ENCODE measurements at places on chromosomes 3 and 15.

DNA sequence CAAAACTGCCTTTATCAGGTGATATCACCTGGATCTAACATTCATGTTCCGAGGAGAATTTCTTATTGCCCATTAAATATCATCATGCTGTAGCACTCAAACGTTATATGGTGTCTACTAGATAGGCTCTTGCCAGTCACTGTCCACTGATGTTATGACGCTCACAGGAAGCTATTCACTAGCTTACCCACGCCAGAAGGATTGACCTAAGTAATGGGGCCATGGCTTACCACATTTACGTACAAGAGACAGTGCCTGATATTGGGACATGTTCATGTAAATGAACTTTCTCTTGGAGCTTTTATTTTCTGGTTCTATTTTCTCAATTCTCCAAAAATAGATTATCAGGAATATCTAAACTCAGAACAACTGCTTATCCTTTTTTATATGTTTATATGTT is 91.7 kb upstream of the NAALADL2 start:
- DNase-seq = no peak

DNA sequence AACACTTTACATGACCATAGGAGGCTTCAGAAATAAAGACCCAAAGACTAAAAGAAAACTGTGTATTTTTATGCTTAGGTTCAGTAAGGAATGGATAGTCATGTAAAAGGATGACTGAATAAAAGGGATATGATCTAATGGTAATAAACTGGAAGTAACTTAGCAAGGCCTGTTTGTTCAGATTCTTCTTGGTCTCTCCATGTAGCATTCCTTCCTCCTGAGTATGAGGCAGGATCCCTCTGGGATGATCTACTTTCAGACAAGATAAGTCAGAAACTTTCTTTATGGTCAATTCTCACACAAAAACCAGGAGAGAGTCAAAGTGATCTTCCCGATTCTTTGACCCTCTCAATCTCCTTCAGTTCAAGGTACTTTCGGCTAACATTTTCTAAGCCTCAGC is 340.8 kb upstream of the DCBLD2 start:
- DNase-seq = no peak

GRCh38 chr3:16456784-16457415 is 56.6 kb downstream of the RFTN1 start:
- no peak for DNase-seq

- DNase-seq = no peak
Observed at GRCh38 chr3:132253262-132253878, 63.8 kb upstream of the ACP3 start.

- DNase-seq = no peak
Observed at GRCh38 chr3:171213178-171213577, 186.7 kb upstream of the SLC2A2 start.

DNA sequence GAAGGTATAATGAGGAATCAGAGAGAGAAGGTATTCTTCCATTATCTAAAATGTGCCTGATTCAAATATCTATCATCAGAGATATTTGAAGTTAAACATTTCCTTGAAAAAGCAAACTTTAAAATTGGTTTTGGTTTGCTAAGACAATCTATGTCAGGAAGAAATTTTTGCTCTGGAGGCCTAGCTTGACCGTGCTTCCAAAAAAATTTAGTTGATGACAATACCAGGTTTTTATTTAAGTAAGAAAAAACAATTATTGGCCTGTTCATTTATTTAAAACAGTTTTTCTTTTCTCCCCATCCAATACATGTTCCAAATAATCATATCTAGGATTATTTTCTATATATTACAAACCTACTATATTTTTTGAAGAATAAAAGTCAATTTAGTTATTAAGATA is 75.3 kb downstream of the OTOL1 start:
- no peak for DNase-seq

DNA sequence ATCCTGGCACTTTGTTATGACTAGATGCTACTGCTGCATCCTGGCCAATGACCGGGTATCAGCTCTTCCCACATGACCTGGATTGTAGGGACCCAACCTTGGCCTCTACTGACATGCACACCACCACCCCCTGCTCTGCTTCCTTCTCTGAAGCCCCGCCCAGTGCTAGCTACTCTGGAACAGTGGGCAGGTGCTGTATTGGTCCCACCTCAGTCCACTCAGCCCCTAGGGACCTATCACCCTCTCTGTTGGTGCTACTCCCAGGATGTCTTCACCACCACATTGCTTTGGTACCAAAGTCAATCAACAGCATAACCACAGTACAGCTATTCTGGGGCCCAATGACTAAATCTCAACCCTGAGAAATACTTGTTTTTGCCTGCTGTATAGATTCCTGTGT is 170.2 kb upstream of the PRICKLE2 start:
- no peak for DNase-seq

- DNase-seq = no peak
Observed at GRCh38 chr3:41698898-41699297, 263.0 kb downstream of the ULK4 start.

- no peak for DNase-seq
Observed at GRCh38 chr15:90563463-90563862, 33.7 kb downstream of the CRTC3 start.

- no peak for DNase-seq
Observed at GRCh38 chr15:93894438-93895036, 336.8 kb upstream of the MCTP2 start.

DNA sequence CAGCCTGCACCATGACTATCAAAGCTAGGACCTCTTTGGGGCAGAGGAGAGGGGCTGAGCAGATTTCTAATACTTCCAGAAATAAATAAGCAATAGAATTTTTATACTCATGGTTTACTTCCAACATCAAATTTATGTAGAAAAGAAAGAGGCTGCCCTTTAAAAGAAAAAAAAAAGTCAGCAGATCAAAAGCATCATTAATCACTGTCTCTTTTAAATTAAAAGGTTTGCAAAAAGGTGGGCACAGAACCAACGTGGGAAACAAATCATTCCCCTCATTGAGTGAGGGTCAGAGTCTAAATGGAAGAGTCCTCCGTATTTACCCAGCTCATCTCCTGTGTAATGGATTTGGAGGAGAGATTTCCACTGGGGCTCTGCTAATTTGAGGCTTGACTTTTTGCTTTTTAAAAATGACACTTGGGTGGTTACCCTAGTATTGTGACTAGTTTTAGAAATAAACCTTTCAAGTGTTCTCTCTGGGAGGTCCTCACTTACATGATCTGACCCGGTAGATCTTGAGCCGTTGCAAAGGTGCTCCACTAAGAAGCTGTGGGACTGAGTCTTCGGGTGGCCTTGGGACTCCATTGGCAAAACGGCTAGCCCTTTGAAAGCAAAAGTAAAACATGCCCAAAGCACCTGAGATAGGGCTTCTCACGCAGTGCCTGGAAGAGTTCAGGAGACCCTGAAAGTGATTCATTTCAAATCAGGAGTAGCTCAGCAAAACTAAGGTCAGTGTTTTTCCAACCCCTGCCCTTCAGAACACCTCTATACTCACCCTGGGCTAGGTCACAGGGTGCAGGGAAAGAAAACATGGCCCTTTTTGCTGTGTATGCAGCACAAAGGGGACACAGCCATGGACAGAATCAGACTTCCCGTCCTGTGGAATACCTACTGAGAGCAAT is 320.9 kb downstream of the FOXP1 start:
- DNase-seq = no peak

GRCh38 chr3:188697127-188697526 is 474.6 kb upstream of the TPRG1 start:
- no peak for DNase-seq

- no peak for DNase-seq
Observed at GRCh38 chr15:73560501-73561117, 72.6 kb downstream of the NPTN start.

GRCh38 chr3:74523811-74524210 is 90.6 kb downstream of the CNTN3 start:
- DNase-seq = no peak

Data from stimulated activated CD4-positive, alpha-beta T cell treated with anti-CD3 and anti-CD28 coated beads, Interleukin-1b, Interleukin-23, amount 100 ng/mL, for 1 hour (primary cell).